Stimulated activated CD4-positive, alpha-beta T cell treated with anti-CD3 and anti-CD28 coated beads, Interleukin-1b, Interleukin-23, amount 100 ng/mL, for 24 hours (primary cell): ENCODE measurements at places on chromosomes 2 and 18.

GRCh38 chr2:209688385-209688784 is 83.2 kb upstream of the UNC80 start:
- no peak for DNase-seq

DNA sequence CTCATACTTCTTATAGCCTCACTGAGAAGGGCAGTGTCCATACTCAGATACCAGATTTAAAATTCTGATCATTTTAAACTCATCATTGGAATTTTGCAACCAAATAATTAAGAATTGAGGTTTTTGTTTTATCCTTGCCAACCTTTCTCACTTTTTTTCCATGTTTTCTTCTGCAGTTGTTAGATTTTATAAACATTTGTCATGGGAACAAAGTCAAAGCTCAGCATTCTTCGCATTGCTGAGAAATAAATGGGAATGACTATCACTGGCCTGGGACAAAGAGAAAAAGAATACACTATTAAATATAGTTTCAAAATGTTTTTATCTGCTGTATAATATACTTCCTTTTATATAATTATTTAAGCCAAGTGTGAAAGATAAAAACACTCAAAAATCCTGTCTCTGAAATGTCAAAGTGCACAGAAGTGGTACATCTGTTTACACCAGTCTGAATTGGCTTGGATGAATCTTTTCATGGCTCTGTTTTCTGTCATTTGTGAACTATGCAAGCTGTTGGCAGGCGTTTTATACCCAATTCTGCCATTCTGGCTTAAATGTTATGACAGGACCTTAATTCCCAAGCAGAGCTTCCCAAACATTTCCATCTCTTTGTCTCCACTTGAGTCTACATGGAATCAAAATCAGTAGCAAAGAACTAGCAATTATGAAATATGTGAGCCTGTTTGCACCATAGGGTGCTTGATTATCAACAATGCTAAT is 249.3 kb upstream of the SYT4 start:
- no peak for DNase-seq

DNA sequence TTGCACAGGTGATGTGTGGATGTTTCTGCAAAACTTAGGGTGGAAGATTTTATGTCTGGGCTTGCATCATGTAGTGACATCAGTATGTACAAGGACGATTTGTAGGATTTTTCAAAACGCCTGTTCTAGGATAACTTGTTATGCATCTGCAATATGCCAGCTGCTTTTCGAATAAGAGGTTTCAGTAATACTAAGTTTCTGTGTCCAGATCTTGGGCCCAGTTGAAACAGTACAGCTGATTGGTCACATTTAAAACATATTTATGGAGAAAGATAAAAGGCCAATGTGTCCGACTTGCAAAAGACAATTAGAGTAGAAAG is 1.2 kb downstream of the PTPN4 start:
- no peak for DNase-seq

GRCh38 chr2:218407717-218408116 is 8.0 kb downstream of the CTDSP1 start:
- DNase-seq: no peak

- no peak for DNase-seq
These were observed 63.3 kb upstream of the AQP4 start for GRCh38 chr18:26928670-26929313.

DNA sequence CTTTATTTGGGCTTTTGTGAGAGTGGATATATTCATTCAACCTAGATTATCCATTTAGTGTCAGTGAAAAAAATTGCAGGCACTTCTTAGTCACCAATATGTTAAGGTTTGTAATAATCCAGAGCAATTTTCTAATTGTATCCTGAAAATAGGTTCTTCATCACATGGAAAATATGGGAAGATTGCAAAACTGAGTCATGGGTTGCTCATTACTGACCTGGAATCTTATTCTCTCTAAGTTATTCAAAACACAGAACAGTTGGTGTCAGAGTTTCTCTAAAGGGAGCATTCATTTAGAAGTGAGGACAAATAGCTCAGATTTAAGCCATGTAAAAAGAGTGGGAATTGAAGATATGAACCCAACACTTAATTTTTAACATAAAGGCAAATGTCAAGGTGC is 181.3 kb downstream of the IKZF2 start:
- DNase-seq: no peak

GRCh38 chr2:149387411-149387810 is 57.0 kb downstream of the LYPD6 start:
- DNase-seq: no peak

DNA sequence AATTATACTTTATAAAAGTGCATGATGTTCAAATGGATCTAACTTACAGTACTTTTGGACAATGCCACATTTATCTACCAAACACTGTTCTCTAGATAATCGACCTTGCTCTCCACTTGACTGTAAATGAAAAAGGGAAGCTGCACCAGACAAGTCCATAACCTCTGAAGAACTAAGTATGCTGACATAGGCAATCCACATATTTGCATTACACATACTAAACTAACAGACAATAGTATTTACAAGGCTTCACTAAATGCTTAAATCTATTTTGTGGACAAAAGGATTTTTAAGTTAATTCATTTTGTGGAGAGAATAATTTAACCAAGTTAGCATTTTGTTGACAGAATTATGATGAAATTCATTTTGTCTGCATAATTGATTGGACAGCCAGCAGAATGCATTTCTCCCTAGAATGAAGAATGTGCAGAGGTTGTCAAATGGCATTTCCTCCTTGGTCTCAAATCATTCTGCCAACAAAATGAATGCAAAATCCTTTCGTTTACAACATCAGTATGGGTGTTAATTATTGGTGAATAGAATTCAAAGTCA is 520.9 kb downstream of the CPS1 start:
- no peak for DNase-seq

GRCh38 chr2:219648176-219648575 is 20.7 kb downstream of the SLC4A3 start:
- no peak for DNase-seq

DNA sequence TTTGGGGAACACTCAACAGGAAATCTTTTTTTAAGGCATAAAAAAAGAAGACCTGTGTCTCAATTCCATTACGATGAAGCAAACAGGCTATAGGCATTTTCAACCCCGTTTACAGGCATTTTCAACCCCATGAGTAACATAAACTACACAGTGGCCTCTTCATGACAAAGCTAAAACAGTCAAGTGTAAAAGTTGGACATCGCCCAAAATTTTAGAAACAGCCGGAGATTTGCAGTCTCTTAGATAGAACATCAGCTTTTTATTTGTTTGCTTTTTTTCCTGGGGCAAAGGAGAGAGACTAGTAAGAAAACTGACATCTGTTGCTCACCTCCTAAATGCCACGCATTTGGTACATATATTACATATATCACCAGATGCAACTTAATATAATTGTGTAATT is 173.7 kb downstream of the CMPK2 start:
- no peak for DNase-seq

- no peak for DNase-seq
These were observed 50.1 kb upstream of the KCNH7 start for GRCh38 chr2:162888652-162889051.

- DNase-seq: no peak
These were observed 21.2 kb downstream of the VIT start for GRCh38 chr2:36717603-36718266.

DNA sequence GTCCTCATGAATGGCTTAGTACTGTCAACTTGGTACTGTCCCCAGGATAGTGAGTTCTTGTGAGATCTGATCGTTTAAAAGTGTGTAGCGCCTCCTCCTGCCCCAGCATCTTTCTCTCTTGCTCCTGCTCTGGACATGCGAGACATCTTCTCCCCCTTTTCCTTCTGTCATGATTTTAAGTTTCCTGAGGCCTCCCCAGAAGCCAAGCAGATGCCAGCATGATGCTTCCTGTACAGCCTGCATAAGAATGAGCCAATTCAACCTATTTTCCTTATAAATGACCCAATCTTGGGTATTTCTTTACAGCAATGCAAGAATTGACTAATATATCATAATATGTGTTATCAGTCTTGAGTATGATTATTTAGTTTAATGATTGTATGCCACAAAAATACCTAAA is 3.5 kb upstream of the RSAD2 start:
- no peak for DNase-seq

DNA sequence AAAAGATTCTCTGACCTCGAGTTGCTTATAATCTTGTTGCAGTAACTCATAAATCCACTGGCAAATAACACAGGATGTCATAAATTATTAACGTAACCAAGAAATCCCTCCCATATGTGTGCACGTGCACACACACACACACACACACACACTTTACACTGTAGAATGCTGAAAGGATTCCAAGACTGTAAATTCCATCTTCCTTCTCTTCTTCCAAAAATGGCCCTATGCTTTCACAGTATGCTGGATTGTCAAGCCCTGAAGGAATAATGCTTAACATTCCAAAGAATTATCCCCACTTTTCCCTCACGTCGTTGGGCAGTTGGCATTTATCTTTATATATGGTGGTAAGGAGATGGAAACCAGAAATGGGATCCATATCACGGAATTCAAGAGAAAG is 117.5 kb upstream of the CRIM1 start:
- no peak for DNase-seq

DNA sequence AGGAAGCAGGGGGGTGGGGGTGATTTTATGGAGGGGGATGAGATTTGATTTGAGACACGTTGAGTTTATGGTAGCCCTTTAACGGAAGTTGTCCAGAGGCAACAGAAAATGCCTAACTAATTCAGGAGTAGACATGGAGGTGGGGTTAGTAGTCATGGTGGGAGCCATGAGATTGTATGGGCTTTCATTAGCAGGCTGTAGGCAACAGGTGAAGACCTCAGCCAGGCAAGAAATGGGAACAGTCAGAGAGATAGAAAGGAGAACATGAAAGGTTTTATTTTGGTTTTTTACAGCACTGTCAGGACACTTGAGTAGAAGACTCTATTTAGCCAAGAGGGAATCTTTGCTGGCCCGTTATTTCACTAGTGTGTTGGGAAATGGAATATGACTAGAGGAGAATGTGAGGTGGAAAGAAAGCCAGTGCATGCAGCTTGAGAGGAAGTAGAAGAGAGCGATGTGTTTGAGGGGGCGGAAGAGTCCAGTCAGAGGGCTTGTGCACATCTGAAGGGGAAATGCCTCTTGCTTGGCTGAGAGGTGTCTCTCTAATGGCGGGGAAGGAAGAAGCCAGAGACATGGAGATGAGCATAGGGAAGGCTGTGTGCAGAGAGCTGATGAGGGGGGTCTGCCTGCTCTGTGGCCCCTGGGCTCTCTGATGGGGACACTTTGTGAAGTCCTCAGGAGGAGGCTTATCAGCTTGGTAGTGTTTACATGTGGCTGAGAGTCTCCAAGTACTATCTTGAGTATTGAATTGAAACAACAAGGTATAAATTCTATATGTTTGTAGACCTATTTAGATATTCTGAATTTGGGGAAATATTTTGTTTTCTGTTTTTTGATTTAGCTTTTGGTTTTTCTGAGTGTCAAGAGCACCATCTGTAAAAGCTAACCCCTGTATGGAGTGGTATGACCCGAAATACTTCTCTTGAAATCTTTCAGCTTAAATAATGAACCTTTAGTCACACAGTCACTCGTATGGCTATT is 66.9 kb upstream of the ITM2C start:
- DNase-seq: no peak

GRCh38 chr2:134202371-134202770 is 51.5 kb upstream of the MGAT5 start:
- no peak for DNase-seq

- no peak for DNase-seq
These were observed 19.0 kb upstream of the TMEM247 start for GRCh38 chr2:46460241-46460921.

DNA sequence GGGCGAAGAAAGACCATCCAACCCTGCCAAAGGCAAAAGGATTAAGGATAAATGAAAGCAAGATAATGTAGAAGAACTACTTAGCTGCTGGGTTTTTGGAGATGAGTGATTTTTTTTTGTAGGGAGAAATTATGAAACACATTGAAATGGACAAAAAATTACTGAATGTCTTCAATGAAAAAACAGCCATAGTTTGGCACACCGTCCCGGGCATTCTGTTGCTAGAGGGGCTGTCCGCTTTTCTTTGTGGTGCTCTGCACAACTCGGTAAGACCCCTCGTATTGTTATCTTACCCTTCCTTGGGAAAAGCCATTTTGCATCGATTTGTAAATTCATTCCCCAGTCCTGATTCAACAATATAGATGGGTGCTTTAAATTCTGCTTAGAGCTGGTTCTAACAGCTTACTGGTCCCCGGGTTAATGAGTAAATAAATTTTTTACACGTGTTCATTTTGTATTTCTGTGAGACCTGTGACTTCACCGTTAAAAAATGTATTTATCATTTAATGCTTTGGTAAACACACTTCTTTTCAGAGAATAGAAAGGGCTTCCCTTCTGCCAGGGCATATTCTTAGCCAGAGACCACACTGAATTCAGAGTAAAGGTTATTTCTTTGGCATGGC is 912 bp upstream of the LAPTM4A start:
- no peak for DNase-seq

DNA sequence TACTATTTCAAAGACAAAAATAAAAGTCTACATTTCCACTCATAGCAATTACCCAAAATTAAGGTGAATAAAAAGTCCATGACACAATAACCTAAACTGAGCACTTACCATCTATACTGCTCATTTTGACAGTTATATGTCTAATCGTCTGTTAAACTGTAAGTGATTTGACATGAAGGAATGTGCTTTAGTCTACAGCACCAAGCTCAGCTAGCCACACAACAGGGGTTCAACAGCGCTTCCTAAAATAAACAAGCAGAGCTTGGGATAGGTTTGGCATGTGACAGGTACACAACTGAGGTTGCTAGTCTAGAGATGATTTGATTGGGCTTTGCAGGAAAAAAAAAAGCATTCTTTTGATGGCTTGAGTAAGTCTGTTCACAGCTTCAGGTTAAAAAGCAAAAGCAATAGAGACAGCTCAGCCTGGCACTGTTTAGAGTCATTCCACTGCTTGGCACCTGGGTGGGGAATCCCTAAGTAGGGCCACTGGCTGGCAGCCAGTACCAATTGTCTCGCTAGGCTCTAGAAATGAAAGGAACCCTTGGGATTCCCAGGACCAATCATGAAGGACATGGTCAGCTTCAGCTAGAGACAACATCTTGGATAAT is 78.6 kb downstream of the BARD1 start:
- no peak for DNase-seq

DNA sequence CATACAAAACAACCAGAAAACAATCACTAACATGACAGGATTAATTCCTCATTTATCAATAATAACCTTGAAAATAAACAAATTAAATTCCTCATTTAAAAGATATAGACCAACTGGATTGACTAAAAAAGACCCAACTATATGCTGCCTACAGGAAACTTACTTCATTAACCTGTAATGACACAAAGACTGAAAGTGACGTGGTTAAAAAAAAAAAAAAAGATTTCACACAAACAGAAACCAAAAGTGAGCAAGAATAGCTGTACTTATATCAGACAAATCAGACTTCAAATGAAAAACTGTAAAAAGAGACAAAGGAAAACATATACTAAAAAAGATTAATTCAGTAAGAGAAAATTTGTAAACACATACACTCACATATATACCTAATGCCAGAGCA is 201.2 kb downstream of the CCDC178 start:
- no peak for DNase-seq
